ENCODE measurements at places on chromosomes 11 and 22. TPM values are rescaled to one million over a fixed set of nuclear protein-coding genes. Genes with fewer than 3 reads are reported as not detected.

Gene MS4A15
- total RNA-seq = not detected

Gene APOL2
- 11.9 TPM for total RNA-seq

Gene DEUP1
- total RNA-seq = not detected

Gene RAB3IL1
- 3.0 TPM for total RNA-seq

Gene NXPE4
- total RNA-seq = not detected

Gene CECR2
- 0.15 TPM for total RNA-seq
